Kidney (tissue), 22 donors: ENCODE measurements at places on chromosomes 5 and 9.

GRCh38 chr9:38439916-38440301 is 15.7 kb upstream of the IGFBPL1 start:
- DNase-seq, result no peak

GRCh38 chr5:137708796-137709559 is 26.9 kb downstream of the KLHL3 start:
- peak; percentile 18 for DNase-seq

GRCh38 chr9:82122731-82123130 is 134.2 kb downstream of the SPATA31D1 start:
- DNase-seq, result no peak

- peak; percentile 62 for DNase-seq
Observed at GRCh38 chr5:126896170-126896702, 119.3 kb downstream of the LMNB1 start.

DNA sequence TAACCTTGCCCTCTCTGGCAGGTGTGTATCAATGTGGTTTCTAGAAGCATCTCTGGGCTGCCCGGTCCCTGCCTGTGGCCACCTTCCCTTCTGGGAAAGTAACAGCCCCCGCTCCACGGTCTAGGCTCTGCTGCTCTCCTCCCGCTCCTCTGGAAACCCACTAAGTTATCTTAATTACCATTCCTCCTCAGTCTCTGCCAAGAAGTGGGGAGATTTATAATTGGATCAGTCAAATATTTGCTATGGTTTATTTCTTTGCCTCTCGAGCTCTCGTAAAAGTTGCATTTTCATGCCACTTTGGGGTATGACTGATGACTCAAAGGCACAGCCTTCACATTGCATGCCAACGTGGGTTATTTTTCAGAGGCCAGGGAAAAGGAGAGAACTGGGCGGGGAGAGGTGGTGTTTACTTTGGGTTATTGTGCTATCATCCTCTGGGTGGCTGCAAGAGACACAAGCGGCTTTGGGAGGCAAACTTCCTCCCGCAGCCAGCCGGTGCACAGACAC is 205.3 kb upstream of the WWC1 start:
- DNase-seq, result peak; percentile 37

DNA sequence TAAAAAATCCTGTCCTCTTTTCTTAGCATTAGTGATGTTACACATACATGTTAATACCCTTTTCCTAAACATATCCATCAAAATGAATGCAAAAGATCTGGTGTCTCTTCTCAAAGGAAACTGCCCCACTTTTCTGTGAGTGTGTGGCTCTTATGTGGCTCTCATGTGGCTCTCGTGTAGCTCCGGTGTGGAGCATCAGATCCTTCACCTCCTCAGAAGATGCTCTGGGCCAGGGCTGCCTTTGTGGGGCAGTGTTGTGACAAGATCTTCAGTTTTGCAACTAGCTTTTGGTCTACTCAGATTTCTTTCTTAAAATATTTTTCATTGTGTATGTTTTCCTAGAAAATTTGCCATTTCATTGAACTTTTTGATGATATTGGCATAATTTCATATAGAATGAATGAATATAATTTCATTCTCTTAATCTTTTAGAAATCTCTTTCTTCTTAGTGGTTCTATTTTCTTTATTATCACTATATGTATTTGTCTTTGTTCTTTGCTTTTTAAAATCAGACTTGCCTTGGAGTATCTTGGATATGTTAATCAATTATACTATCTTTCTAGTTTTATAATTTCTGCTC is 19.4 kb downstream of the GARNL3 start:
- DNase-seq, result peak; percentile 18

DNA sequence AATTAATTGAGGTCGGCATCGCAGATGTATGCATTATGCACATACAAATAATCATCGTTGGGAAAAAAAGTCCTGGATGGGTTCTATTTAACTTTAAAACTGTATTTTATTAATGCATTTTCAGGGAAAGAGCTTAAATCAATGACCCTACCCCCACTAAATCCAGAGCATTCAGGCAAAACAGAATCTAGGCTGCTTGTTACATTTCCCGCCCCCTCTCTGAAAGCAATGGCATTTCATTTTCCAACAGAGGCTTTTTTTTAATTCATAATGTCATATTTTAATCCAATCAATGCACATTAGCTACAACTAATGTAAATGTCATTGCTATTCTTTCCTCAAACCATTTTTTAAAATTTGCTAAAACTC is 117.4 kb upstream of the GRIA1 start:
- no peak for DNase-seq

- DNase-seq, result peak; percentile 54
Observed at GRCh38 chr5:93580063-93580926, 724 bp downstream of the NR2F1-AS1 start.

GRCh38 chr5:143635146-143635752 is 176.7 kb upstream of the HMHB1 start:
- DNase-seq, result no peak

DNA sequence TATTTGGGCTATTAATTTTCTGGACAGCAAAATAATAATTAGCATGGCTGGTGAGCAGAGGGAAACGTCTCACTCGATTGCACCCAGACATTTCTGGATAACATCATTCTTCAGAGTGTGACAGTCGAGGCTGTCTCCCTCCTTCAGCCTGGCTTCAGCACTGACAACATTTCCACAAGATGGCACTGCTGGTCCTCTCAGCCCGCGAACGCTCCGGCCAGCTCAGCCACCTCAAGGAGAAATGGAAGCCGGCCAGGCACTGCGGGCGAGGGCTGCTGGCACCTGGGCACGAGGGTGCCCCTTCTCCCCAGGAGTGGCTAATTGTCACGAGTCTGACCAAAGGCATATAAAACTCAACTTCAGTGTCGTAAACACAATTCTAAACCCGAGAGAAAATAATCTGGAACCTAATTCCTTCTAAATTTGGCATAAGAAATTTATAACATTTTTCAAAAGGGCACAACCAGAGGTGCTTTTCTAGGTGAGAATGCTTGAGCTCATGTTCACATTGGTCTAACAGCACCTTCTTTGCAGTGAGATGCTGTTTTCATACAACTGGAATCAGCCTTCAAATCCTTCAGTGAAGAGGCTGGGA is 65.9 kb downstream of the DAP start:
- DNase-seq, result peak; percentile 84

GRCh38 chr9:118170032-118170955 is 466.1 kb downstream of the TLR4 start:
- peak; percentile 51 for DNase-seq

GRCh38 chr9:136141682-136142413 is 23.2 kb upstream of the TMEM250 start:
- DNase-seq, result no peak

- DNase-seq, result peak; percentile 11
Observed at GRCh38 chr5:11595045-11595444, 309.2 kb downstream of the CTNND2 start.

GRCh38 chr9:14258156-14258555 is 55.8 kb downstream of the NFIB start:
- no peak for DNase-seq

DNA sequence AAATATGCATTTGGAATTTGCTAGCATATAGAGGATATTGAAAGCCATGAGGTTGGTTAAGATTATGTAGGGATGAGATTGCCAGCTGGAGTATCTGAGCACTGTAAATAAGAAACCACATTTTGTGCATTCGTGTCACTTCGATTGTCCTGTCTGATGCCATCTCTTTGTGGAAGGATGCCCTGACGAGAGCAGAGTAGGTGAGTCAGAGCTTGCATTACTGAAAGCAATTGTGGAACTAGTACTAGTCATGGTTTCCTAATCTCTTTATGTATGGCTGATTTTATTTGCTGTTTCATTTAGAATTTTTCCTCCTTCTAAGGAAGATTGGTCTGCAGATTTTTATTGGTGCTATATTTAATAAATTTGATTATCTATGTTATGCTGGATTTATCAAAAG is 14.5 kb upstream of the TAS2R1 start:
- DNase-seq, result no peak

DNA sequence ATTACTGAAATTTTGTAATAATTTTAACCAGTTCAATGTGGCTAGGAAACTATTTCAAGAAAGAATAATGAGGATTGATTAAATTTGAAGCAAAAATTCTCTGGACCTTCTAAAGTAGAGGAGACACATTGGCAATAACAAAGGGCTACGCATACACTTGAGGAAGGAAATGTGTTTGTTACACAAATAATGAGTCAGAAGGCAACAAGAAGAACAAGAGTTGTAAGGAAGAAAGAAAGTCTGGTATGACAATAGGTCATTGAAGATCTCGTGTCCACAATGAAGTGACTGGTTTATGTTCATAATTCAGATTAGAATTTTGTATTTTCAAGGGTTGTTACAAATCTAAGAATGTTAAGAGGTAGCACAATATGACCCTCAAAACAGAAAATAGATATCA is 25.8 kb downstream of the ST8SIA4 start:
- DNase-seq, result no peak

GRCh38 chr9:3968891-3969290 is 331.0 kb downstream of the GLIS3 start:
- DNase-seq, result no peak

- no peak for DNase-seq
Observed at GRCh38 chr9:13001989-13002580, 227.3 kb downstream of the LURAP1L start.

DNA sequence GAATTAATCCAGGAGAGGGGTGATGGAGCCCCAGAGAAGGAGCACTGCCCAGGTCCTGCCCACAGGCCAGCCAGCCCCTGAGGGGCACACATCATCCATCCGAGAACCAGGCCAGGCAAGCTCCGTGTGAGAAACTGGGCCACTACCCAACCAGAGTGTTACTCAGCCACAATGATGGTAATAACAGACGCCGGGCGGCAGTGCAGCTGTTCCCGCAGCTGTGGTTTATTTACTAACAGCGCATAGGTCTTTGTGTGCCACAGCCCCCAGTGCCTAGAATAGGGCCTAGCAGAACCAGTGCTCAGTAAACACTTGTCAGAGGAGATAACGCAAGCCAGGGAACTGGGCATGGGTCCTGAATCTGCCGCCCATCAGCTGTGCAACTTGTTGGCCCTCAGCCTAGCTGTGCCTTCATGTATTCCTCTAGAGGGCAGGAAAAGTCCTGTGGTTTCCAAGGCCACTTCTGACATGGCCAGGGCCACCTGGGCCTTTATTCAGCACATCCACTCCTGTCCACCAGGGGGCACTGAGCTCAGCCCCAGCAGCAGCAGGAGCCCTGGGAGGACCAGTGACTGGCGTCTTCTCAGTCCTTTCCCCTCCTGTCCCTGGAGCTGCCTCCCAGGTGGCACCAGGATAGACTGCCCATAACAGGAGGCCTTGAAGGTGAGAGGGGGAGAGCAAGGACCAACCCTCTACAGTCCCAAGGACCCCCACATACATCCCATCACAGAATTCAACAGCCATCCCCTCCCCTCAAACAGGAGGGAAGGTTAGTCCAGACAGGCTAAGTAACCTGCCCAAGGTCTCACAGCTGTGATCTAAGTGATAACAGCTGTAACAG is 2.1 kb downstream of the MXD3 start:
- peak; percentile 75 for DNase-seq

GRCh38 chr9:135869909-135870308 is 37.4 kb downstream of the CAMSAP1 start:
- no peak for DNase-seq

- DNase-seq, result no peak
Observed at GRCh38 chr5:142817949-142818431, 47.8 kb downstream of the ARHGAP26 start.
